ENCODE measurements at places on chromosomes 12 and 14.
A peak's percentile ranks its signal among the peaks of the same experiment; 100 is the strongest.

DNA sequence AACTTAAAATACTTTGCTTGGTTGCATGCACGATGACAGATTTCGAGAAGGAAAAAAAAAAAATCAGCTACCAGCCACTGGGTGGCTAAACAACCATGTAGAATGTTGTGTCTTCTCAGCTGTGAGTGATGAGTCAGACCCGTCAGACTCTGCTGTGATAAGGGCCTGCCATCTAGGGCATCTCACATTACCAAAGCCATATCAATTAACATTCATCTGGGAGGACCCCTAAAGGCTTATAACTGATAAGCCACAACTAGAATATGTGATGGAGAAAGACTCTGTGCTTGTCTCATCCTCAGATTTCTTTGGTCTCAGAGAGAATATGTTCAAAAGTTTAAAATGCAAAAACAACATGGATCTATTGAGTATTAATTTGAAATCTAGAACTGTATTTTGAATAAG lies 111.5 kb downstream of the PAX9 start:
- no peak for DNase-seq

- DNase-seq = no peak
Measured at GRCh38 chr12:50862316-50862715, 19.6 kb downstream of the TMPRSS12 start.

- DNase-seq = no peak
Measured at GRCh38 chr14:36429692-36430091, 90.3 kb downstream of the NKX2-1 start.

DNA sequence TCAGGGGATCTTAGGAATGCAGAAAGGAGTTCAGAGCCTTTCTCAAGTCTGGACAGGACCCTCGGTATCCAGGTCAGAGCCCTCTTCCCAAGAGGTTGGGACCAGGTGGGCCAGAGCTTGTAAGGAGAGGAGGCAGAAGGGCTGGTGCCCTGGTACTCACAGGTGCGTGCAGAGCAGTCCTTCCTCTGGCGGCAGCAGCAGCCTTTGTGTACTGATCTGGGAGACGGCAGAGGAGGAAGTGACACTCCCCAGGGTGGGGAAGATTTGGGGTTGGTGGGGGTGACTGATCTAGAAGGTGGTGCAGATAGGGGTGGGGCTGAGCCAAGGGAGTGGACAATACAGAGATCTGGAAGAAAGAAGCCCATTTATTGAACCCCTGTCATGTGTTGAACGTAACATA lies at the start of gene ITGB7:
Gene ITGB7 (minus strand): TSS at position 210 of the 400 bp plus-strand sequence. CDS start 6,808 bp downstream, outside the sequence.
- peak; percentile 77 for DNase-seq

DNA sequence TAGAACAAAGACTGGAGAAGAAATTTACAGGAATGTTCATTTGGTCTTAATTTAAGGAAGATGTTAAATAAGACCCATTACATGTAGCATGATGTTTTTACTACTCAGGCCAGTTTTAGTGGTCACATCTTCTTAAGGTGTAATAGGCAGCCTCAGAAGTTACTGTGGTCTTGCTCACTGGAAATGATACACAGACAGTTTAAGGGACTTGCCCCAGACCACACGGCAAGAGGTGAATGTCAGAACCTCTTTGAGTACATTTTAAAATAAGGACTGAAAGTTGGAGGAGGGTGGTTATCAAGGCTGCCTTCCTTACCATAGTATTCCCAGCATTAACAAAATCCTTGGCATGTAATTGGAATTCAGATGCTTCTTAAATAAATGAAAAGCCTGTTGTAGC lies 37.9 kb downstream of the LRRK2 start:
- no peak for DNase-seq

GRCh38 chr14:69318241-69318640 lies 58.3 kb downstream of the GALNT16 start:
- peak; percentile 3 for DNase-seq

DNA sequence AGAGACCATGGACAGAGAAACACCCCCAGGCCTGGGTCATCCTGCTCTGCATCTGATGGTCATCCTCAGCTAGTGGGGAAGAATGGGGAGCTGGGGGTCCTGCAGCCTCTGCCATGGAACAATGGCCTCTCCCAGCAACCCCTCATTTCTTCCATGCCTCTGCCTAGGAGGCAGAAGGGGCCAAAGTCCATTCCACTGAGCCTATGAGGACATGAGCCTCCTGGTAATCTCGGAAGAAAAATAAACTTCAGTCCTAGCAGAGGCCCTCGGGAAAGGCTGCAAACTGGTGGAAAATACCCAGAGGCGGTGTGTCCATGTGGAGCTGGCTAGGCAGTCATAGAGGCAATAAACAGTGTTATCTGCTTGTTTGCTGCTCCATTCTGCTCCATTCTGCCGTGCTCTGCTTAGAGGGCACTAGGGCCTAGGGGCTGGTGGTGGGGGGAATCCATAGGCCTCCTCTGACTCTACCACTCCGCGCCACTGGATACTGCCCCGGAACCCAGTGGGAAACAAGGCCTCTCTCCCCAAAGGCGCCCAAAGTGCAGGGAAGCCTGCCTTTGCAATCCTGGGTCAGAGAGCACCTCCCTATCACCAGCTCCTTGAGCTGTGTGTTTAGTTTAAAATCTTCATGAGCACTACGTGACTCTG lies 4.5 kb downstream of the PGF start:
- no peak for DNase-seq

DNA sequence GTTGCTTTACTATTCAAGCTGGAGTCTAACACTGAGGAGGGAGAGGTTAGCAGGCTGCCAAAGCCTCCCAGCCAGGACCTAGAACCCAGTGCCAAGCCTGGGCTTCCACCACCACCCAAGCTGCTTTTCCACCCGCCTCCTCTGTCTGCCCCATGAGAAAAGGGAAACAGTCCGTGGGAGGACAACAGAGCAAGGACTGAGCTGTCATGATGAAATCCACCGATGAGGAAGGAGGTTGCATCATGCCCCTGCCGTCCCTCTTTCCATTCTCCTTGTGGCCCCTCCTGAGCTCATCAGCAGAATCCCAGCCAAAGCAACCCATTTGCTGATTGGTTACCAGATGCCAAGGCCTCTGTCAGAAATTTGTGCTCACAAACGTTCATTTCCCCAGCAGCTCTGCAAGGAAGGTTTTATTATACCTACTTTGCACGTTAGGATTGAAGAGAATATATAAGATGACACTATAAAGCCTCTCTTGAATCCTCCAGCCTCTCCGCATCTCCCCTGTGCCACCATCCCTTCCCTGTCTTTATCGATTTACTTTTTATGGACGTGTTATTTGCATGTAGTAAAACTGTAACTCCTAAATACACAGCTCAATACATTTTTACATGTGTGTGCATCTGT lies 6.3 kb upstream of the SERPINA1 start:
- peak; percentile 49 for DNase-seq

DNA sequence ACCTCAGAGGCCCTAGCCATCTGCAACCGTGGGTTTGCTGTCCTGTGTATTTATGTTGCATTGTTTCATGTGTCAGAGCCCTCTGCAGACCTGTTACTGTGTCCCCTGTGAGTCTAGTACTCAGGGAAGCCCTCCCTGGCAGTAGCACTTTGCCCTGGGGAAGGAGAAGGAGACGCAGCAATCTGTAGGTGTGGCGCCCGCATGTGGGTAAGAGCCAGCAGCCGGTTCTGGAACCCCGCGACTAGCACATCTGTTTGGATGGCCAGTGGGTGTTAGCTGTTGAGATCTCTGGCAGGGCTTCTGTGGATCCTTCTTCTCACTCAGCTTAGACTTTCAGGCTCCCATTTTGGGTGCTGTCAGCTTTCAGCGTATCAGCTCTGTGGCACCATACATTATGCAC lies 57.0 kb downstream of the TECPR2 start:
- DNase-seq = no peak

GRCh38 chr14:58783792-58784511 lies 146.2 kb downstream of the DACT1 start:
- DNase-seq = no peak

GRCh38 chr14:103130965-103131364 lies 7.7 kb downstream of the TNFAIP2 start:
- no peak for DNase-seq

- no peak for DNase-seq
Measured at GRCh38 chr14:60064491-60065072, 27.1 kb upstream of the PCNX4 start.

DNA sequence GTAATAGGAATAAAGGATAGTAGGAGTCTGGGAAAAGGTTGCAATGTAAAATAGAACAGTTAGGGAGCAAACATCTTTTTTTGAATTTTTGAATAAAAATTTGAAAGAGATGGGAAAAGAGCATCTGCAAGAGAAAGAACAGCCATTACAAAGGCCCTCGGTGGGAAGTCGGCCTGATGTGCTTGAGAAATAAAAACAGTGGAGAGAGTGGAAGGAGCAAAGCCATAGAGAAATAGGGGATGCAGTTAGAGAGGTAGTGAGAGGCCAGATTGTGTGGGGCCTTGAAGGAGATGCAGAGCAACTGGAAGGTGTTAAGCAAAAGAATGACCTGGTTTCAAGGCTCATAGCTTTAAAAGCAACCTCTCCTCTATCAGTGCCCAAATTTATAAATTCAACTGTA lies 409.8 kb downstream of the RERGL start:
- no peak for DNase-seq

- no peak for DNase-seq
Measured at GRCh38 chr14:100398044-100398443, 74.9 kb downstream of the SLC25A47 start.

DNA sequence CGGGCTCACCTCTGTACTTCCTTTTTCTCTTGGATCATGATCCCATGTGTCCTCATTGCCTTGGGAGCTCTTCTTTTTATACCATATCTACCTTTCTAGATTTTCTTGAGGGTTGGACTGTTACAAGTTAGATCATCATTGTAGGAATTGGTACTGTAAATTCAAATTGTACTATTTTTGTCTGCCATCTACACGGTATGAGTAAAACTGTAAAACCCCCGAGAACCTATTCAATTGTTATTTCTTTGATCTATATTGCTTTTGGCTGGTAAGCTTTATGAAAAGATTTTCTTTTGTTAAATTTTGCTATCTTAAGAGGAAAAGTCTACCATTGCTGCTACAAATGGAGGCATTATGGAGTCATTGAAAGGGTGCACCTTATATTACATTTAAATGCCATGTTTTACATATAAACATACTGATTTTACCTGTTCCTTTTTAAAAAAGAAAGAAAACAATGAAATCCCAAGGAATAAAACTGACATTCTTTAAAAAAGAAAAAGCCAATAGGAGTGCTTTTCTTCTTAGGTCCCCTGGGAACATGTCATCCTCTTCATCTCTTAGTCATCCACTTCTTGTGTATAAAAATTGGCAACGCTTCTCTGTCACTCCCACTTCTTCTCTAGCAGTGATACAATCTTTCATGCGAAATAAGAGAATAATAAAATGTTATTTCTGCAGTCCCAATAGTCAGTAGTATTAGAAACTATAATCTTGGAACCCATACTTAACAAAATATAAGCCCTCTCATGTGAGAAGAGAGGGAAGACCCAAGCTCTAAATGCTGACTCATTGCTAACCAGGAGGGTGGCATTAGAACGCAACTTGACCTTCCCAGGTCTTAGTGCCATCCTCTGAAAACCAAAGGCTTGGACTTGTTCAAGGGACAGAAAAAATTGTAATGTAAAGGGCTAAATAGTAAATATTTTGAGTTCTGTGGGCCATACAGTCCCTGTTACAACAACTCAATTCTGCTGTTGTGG lies 20.4 kb downstream of the RGS6 start:
- no peak for DNase-seq

GRCh38 chr12:108367436-108367835 lies 28.3 kb upstream of the CMKLR1 start:
- DNase-seq = no peak

DNA sequence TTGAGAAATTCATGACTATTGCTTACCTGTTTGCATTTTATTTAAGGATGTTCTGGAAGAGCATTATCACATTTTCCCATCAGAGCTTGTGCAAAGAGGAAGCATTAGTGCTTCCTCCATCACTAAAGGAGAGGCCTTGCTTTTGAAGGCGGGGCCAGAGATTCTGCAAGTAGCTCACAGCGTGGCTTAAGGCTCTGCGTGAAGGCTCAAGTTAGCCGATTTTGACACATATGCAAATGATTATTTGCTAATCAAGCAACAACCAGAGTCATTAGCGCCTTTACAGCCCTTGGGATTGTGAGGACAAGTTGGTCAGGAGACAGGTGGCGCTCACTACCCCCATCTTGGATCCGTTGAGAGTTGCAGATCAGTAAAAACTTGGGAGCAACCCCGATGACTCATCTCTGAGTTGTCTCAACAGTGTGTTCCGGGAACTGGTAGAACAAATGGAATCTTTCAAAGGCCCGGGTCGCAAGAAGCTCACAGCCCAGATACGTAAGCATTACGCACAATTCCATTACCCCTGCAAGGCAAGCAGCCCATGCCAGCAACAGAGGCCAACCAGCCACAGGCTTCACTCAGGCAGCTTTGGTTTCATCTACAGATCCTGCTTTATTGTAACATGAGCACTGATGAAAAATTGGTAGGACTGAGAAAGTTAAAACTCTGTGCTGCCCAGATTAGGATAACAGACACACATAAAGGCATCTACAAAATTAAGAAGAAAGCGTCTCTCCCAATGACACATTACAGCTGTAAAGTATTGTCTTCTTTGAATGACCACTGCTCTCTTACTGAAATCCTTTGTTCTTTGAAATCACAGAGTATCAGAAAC lies 34.9 kb upstream of the SPTSSA start:
- no peak for DNase-seq

- no peak for DNase-seq
Measured at GRCh38 chr12:52191841-52192791, at the start of gene KRT80. KRT80 (minus strand) TSS chr12:52192014; CDS start chr12:52191902, 112 bp downstream.

DNA sequence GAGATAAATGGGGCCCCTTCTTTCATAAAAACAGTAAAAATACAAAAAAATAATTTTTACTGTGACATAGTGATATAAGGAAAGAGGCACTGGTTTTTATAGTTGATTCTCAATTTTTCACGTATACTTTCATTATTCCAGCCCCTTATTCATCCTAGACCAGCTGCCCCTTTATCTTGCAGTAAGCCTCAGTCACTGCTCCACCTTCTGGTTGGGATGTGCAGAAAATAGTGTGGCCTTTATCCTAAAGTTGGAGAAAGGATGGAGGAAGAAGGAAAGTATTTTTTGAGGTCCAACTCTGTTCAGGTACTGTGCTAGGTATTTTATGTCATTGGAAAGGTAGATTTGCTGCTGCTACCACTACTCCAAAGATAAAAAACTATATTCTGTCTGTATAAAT lies 172.7 kb downstream of the ANO6 start:
- DNase-seq = no peak

Data from activated T-cell treated with anti-CD3 and anti-CD28 coated beads, Interleukin-2, amount 50 U/mL, for 48 hours (primary cell).